Tibial nerve (tissue), 4 donors: ENCODE measurements at places on chromosomes 5 and 9. TPM values are rescaled to one million over a fixed set of nuclear protein-coding genes. Genes with fewer than 3 reads are reported as not detected.

GRCh38 chr5:51399643-51400006 lies 16.4 kb downstream of the ISL1 start:
- H3K4me1 ChIP-seq: peaks cover 11% of the 10 kb centered on the region
- no peak for DNase-seq
- H3K36me3 ChIP-seq: no peaks in the 10 kb centered on the region

DNA sequence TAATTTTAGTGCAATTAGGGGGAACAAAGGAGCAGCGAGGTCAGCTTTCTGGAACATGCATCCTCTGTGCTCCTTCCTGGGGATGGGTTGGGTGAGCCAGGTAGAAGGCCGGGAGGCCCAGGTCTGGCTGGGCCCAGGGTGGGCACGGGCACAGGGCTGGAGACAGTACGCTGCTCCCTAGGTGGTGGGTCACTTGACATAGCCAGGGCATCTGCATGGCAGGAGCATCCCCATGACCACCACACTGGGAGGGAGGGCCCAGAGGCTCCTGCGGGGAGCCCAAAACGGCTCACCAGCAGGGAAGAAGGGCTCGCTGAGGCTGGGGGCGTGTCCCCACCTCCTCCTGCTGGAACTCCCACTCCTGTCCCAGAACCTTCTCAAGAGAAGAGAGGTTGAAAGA lies 216.8 kb downstream of the NXNL2 start:
- no peak overlapping the region for H3K4me3 ChIP-seq
- peaks cover 9% of the 10 kb centered on the region for H3K4me1 ChIP-seq
- DNase-seq: no peak
- no peaks in the 10 kb centered on the region for H3K36me3 ChIP-seq
- no peak overlapping the region for H3K27ac ChIP-seq

DNA sequence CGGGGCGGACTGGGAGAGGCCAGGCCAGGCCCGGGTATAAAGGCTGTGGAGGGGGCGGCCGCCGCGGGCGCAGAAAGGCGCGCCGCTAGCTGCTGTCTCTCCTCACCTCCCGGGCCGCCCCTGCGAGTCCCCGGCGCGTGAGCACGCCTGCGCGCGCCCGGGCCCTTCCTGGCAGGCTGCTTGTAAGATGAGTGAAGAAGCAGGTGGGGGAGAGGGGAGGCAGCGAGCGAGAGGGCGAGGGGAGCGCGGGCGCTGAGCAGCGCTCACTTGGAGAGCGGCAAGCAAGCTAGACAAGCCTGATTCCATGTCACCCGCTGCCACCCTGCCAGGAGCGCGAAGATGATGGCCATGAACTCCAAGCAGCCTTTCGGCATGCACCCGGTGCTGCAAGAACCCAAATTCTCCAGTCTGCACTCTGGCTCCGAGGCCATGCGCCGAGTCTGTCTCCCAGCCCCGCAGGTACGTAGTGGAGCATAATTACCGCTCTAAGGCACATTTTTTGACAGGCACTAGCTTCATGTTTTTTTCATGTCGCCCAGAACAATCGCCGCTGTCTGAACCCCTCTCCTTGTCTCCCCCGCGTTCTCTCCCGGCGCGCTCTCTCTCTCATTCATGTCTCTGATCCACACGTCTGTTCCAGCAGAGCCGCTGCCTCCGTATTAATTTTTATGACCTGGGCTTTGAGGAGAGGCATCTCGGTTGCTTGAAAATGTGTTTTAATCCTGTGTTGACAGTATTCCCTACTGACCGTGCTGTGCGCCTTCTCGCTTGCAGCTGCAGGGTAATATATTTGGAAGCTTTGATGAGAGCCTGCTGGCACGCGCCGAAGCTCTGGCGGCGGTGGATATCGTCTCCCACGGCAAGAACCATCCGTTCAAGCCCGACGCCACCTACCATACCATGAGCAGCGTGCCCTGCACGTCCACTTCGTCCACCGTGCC lies at the start of gene POU4F3:
Gene POU4F3 (plus strand): TSS at position 66 of the 941 bp plus-strand sequence. CDS start 274 bp downstream, at position 340.
- H3K36me3 ChIP-seq: no peaks in the 10 kb centered on the region
- H3K27me3 ChIP-seq: no peaks in the 10 kb centered on the region
- no peaks in the 10 kb centered on the region for H3K4me1 ChIP-seq

DNA sequence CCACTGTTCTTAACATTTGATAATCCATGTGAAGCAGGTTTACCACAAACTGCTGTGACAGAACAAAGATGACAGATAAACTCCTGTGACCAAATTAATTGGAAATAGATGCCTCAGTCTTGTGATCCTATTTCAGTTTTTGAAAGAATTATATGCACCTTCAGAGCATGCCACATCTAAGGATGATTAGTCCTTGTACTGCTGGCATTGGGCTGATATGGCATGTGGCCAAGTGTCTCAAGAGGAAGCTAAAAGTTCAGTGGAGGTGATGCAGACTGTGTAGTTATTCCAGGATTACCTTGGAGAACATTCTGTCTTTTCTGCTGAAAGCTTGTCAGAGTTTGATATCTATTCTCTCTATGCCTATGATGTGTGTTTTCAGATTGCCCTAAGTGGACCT lies 314.4 kb upstream of the EFNA5 start:
- no peak overlapping the region for H3K27ac ChIP-seq
- no peaks in the 10 kb centered on the region for H3K36me3 ChIP-seq
- no peaks in the 10 kb centered on the region for H3K27me3 ChIP-seq
- no peak overlapping the region for H3K4me3 ChIP-seq
- DNase-seq: no peak

GRCh38 chr9:8268216-8268878 lies 468.8 kb upstream of the DMAC1 start:
- H3K36me3 ChIP-seq: no peaks in the 10 kb centered on the region
- peaks cover 14% of the 10 kb centered on the region for H3K4me1 ChIP-seq
- no peak overlapping the region for H3K27ac ChIP-seq

GRCh38 chr5:105806596-105806995 lies 1864.1 kb downstream of the EFNA5 start:
- no peaks in the 10 kb centered on the region for H3K27me3 ChIP-seq
- DNase-seq: no peak
- no peaks in the 10 kb centered on the region for H3K36me3 ChIP-seq
- no peak overlapping the region for H3K4me3 ChIP-seq

GRCh38 chr9:93246526-93246925 lies 62.6 kb downstream of the WNK2 start:
- H3K27me3 ChIP-seq: no peaks in the 10 kb centered on the region
- no peak for DNase-seq
- H3K4me1 ChIP-seq: peaks cover 8% of the 10 kb centered on the region
- no peak overlapping the region for H3K27ac ChIP-seq
- H3K36me3 ChIP-seq: no peaks in the 10 kb centered on the region

GRCh38 chr5:32828492-32828891 lies 117.4 kb downstream of the NPR3 start:
- no peak for DNase-seq
- no peak overlapping the region for H3K4me3 ChIP-seq
- no peaks in the 10 kb centered on the region for H3K36me3 ChIP-seq
- no peaks in the 10 kb centered on the region for H3K4me1 ChIP-seq
- H3K27ac ChIP-seq: no peak overlapping the region

GRCh38 chr5:56569566-56569965 lies 245.8 kb upstream of the MAP3K1 start:
- H3K4me1 ChIP-seq: peaks cover 5% of the 10 kb centered on the region
- H3K27ac ChIP-seq: peak overlapping the region; percentile 22
- DNase-seq: no peak
- no peaks in the 10 kb centered on the region for H3K36me3 ChIP-seq

The NUTM2F gene
- total RNA-seq: not detected

The C9orf152 gene
- total RNA-seq: not detected

The RASGRF2 gene
- 32.9 TPM for total RNA-seq

The AK8 gene
- 0.30 TPM for total RNA-seq

The SLC31A2 gene
- 50.4 TPM for total RNA-seq

The PKN3 gene
- total RNA-seq: 17.1 TPM

The IFNA5 gene
- not detected for total RNA-seq

The SOHLH1 gene
- total RNA-seq: not detected
